Osteocyte (in vitro differentiated cells): ENCODE measurements at places on chromosomes 4 and X.

DNA sequence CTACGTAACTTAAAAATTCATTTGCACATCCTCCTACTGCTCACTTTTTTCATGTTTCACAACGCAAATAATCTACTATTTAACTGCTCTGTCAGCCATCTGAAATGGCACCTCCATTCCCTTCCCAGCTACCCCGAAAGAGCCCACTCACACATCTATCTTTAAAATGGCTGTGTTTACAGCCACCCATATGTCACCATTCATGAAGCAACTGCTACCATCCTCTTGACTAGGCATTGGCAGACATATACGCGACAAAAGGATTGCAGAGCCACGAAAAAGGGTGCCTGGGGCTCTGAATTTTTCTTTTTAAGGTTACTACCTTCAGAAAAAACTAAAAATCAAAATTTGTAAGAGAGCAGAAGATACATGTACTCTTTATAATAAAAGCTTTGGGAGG is 11.5 kb downstream of the SH3RF1 start:
- DNase-seq = no peak

DNA sequence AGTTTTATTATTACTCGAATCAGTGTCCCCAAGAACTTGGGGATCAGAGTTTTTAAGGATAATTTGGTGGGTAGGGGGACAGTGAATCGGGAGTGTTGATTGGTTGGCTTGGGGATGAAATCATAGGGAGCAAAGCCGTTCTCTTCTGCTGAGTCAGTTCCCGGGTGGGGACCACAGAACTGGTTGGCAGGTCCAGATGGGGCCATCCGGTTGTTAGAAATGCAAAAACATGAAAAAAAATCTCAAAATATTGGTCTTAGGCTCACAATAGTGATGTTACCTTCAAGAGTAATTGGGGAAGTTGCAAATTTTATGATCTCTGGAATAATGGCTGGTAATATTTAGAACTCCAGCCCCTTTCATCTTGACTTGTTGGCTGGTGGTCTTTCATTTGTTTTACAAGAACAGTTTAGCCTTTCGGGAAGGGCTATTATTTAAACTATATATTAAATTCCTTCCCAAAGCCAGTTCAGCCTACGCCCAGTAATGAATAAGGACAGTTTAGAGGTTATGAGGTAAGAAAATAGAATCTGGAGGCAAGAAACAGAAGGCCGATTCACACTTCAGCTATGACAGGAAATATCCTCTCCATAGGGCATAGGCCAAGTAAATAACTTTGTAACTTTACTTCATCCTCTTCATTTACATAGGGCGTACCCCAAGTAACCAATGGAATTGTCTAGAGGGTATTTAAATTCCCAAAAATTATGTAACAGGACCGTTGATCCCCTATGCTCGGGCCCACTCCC is 164.1 kb upstream of the STS start:
- DNase-seq = no peak

DNA sequence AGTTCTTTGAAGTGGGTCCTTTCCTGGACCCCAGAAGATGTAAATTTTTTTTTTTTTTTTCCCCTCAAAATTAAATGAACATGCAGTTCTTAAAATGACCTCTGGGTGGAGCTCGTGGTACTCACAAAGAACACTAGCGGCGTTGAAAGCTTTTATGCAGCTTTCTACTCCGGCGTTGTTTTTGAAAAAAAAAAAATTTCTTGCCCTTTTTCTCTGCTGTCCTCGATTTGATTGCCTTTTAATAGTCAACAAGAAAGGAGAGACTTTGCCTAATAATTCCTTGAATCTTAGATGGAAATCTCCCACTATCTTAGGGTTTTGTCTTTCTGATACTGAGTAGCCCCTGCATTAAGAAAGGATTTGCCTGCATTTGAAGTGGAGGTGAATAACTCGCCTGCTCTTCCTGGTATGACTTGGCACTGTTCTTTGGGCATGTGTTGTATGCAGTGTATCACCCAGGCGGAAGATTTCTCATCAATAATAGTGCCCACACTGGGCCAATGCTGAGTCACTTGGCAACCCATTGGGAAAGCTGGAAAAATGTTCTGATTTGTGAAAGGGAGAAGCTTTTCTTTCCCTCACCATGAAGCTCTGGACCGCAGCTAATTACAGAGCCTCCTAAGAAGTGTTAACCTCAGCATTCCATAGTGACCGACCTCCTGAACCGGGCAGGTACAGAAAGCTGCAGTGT is 104.0 kb downstream of the PHEX start:
- DNase-seq = no peak

- no peak for DNase-seq
Observed at GRCh38 chrX:49165901-49166881, 3.6 kb downstream of the MAGIX start.

GRCh38 chr4:151727365-151727764 is 33.4 kb downstream of the GATB start:
- DNase-seq = no peak

DNA sequence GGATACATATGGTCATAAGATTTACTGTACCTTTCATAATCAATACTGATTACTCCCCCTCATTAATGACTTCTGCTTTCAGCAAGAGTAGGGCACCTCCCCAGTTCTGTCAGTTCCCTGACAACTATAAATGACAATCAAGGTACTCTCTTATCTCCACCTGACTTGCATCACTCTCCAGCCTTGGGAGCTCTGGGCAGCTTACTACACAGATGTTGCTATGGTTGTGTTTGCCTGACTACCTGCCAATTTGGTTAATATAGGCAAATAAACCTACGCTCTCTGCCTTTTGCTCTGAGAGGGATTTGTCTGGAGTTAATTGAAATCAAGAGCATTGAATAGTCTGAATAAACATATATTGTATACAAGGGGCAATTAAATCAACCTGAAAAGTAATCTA is 22.8 kb upstream of the MAP7D3 start:
- DNase-seq = no peak

- DNase-seq = no peak
Observed at GRCh38 chrX:85365370-85365995, 14.0 kb downstream of the POF1B start.

GRCh38 chrX:148540671-148541583 is 40.5 kb downstream of the AFF2 start:
- no peak for DNase-seq

GRCh38 chrX:11531226-11531625 is 134.5 kb downstream of the ARHGAP6 start:
- no peak for DNase-seq

DNA sequence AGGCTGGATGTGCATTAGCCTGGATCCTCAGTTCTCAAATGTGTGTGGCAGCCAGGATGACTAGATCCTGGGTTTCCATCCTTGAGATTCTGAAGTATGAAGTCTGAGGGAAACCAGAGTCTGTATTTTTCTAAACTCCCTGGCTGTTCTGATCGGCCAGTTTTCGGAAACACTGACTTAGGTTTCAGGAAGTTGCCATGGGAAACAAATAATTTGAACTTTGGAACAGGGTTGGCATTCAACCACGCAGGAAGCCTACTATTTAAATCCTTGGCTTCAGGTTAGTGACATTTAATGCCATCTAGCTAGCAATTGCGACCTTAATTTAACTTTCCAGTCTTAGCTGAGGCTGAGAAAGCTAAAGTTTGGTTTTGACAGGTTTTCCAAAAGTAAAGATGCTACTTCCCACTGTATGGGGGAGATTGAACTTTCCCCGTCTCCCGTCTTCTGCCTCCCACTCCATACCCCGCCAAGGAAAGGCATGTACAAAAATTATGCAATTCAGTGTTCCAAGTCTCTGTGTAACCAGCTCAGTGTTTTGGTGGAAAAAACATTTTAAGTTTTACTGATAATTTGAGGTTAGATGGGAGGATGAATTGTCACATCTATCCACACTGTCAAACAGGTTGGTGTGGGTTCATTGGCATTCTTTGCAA is 67.6 kb downstream of the PDGFRA start:
- DNase-seq = no peak

DNA sequence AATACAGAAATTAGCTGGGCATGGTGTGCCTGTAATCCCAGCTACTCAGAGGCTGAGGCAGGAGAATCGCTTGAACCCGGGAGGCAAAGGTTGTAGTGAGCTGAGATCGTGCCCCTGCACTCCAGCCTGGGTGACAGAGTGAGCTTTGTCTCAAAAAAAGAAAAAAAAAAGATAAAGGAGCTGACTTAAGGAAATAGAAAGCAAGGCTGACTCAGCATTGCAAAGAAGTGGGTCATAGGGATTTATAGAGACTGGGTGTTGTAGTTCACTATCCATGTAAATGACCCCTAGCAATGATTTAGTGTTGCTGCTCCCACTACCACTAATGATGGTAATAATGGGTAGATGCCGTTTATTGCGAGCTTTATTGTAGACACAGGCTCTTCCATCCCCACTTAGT is 47.6 kb downstream of the ADD1 start:
- no peak for DNase-seq

DNA sequence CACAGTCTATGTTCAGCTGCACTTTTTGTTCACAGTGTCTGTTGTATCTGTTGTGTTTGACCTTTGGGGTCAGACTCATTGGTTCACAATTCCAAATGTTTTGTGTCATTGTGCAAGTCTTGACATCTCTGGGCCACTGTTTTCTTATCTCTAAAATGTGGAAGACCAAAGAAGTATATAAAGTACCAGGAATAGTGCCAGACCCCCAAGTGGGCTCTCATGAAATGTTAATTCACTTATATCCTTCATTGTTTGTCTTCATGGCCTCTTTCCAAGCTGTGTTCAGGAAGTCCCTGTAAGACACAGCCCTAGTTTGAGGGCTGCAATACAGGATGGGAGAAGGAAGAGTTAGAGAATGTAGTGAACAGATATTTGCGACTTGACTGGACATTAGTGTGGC is 468.3 kb upstream of the BOD1L1 start:
- DNase-seq = no peak

GRCh38 chr4:110075083-110075738 is 123.2 kb downstream of the ELOVL6 start:
- DNase-seq = no peak
